Activated T-cell treated with anti-CD3 and anti-CD28 coated beads for 1 hour (primary cell): ENCODE measurements at places on chromosomes 3 and 15.
A peak's percentile ranks its signal among the peaks of the same experiment; 100 is the strongest.

- DNase-seq = no peak
These were observed 310.4 kb downstream of the RYR3 start for GRCh38 chr15:33621141-33621540.

DNA sequence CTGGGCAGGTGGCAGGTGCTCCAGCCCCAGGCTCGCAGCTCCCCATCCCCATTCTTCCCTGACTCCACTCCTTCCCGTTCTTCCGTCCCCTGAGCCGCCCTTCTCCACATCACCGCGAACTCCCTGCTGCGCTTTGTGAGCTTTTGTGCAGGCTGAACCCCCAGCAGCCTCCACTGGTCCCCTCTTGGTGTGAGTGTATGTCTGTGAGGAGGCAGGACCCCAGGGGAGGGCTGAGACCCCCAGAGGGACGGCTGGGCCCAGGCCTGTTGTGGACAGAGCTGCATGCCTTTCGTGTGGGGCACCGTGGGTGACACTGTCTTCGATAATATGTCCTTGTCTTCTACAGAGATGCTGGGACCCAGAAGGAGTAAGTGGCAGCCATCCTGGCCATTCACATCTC lies 7.3 kb upstream of the ITIH3 start:
- DNase-seq = no peak

DNA sequence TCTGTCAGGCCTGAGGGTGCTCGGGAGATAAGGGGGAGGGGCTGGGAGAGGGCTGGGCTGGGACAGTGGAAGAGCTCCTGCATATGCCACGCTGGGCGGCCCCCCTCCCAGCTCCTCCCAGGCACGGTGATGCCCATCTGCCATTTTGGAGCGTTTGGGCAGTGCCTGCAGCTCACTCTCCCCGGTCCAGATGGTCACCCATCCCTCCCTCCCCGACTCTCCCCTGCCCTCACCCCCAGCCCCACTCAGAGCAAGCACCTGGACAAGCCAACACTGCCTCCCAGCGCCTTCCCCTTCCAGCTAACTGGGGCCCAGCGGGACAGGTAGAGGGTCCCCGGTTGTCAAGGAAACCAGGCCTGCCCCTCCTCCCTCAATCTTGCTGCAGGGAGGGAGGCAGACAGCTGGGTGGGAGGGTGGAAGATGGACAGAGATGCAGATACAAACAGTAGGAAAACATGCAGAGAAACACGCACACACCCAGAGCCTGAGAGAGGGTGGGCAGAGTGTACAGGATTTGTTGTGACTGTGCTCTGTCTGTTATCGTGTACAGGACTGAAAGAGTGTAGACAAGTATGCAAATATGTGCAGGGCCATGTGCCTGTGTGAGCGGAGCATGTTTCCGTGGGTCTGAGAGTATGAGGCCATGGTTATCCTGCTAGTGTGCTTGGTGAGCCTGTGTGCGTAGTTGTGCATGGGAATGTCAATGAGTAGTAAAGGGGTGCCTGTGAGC lies 17.5 kb upstream of the CORO2B start:
- DNase-seq = no peak

DNA sequence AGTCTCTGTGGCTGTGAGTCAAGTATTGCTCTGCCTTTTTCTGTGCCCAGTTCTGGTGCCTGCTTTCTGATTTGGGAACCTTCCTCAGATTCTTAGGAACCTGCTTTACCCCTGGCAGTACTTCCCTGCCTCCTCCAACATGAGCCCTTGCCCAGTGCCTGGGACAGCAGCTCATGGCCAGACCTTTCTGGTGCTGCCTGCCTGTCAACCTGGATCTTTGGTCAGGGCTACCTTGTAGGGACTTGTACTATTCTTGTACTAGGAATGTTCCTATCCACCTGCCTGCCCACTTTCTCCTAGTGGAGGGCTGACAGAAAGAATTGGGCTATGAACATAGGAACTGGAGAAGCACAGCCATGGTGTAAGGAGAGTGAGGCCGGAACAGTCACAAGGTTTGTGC lies 28.8 kb upstream of the EPHB1 start:
- DNase-seq = no peak

DNA sequence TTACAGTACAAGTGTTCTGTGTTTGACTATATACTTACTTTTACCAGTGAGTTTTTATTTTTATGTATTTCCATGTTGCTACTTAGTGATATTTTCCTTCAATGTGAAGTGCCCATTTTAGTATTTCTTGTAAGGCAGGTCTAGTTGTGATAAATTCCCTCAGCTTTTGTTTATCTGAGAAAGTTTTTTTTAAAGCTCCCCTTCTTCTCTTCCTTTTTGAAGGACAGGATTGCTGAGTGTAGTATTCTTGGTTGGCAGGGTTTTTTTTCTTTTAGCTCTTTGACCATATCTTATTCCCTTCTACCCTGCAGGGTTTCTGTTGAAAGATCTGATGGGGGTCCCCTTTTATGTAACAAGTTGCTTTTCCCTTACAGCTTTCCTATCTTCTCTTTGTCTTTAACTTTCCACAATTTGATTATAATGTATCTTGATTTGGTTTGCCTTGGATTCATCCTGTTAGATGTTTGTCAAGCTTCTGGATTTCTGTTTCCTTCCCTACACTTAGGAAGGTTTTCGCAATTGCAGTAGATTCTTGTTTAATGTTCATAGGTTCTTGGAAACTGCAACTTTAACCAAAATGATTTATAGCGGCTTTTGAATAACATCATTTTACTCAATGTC lies 7.9 kb downstream of the PLAAT1 start:
- DNase-seq = no peak

DNA sequence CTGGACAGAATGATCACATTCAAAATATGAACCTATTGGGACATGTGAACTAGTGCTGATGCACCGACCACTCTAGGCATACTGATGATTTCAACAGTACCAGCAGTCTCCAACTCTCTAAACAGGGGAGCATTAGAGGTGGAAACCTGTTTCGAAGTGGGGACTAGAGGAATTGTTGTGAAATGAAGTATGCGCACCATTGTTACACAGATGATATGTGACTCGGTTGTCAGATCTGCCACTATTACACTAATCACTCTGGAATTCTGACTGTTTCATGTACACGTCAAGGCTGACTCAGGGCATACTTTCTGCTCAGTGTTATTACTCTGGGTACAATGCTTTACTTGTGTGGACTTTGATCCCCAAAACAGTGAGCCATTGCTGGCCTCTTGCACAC lies 198.2 kb upstream of the UBE2E2 start:
- DNase-seq = no peak

- DNase-seq = no peak
These were observed 39.8 kb downstream of the HCN4 start for GRCh38 chr15:73328981-73329380.

- no peak for DNase-seq
These were observed 36.7 kb downstream of the ZBTB38 start for GRCh38 chr3:141405025-141405424.

GRCh38 chr15:54354341-54354740 lies 376.1 kb downstream of the UNC13C start:
- no peak for DNase-seq

GRCh38 chr3:177364236-177364635 lies 167.0 kb upstream of the TBL1XR1 start:
- DNase-seq = no peak

DNA sequence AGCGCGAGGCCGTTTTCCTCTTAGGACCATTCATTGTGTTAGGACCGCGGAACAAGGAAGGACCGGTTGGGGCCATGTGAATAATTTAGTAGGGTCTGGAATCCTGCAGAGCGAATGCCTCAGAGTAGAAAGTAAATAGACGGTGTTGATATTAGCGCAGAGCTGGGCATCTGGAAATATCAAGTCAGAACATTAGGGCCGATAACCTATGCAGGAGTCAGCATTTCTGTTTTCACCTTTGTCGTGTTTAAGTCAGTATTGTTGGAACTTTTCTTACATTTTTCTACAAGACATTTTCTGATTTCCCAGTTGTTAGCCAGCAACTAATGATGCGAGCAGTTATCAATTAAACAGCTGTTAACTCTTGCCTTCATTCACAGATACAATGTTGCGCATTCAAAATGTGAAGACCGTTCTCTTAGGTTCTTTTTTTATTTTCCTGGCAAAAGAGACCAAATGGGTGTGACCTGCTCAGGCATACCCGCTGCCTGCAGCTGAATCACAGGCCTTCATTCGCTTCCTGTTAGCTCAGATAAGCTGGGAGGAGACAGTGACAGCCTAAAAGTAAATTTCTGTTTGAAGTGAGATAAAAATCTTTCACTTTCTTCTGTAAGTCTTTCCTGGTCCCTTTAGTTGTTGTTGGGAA lies 966 bp upstream of the PKM start:
- peak; percentile 33 for DNase-seq

DNA sequence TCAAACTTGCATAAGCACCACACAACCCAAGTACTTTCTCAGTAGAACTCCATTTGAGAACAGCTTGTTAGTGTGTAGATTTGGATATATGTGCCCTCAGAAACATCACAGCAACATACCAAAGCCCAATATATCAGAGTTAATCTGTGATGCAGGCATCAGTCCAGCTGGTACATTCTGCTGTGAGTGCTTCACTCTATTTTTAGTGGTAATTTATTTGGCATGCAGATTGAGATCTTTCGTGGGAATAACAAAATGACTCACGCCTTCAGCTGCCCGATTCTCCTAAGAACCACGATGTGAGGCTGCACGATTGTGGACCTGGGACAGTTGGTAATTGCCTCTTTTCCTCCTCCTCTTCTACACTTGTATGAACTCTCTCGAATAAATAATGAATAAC lies 730.7 kb downstream of the SQOR start:
- no peak for DNase-seq

DNA sequence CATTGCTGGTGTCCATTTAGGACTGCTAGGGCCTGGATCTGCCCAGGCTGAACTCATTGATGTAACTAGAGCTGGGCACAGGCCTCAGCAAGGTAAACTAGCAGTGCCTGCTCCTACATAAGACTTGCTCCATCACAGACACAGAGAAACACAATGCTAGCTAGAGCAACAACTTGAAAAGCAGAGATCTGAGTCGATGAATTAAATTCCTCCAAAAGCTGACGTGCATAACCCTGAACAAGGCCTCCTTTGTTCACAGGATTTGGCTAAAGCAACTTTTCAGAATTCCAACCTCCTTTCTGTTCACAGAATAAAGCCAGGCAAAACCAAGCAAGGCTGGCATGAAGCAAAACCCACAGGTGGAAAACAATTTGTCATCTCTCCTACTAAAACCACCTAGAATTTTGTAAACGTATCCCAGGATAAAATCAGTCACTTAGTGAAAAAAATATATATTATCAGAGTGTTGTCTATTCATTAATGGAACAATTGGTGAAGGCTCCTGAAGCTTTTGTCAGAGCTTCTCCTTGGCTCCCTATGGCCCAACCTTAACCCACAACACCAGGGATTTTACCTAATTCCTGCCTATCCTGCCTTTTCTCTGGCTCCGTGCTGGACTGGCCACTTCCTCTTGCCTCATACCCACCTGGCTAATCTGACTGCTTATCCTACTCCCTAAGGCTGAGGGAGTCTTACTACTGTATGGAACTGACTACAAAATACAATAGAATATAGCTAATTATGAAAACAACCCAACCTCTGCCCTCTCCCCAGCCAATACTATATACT lies 39.9 kb downstream of the PLCH1 start:
- no peak for DNase-seq
